ENCODE measurements at places on chromosomes 7 and 10.

- DNase-seq, result no peak
Measured at GRCh38 chr7:116495736-116496135, 3.8 kb upstream of the CAV2 start.

GRCh38 chr7:43653891-43654504, 71.1 kb downstream of the STK17A start:
- no peak for DNase-seq

GRCh38 chr7:106460792-106461254, 176.0 kb upstream of the NAMPT start:
- no peak for DNase-seq

DNA sequence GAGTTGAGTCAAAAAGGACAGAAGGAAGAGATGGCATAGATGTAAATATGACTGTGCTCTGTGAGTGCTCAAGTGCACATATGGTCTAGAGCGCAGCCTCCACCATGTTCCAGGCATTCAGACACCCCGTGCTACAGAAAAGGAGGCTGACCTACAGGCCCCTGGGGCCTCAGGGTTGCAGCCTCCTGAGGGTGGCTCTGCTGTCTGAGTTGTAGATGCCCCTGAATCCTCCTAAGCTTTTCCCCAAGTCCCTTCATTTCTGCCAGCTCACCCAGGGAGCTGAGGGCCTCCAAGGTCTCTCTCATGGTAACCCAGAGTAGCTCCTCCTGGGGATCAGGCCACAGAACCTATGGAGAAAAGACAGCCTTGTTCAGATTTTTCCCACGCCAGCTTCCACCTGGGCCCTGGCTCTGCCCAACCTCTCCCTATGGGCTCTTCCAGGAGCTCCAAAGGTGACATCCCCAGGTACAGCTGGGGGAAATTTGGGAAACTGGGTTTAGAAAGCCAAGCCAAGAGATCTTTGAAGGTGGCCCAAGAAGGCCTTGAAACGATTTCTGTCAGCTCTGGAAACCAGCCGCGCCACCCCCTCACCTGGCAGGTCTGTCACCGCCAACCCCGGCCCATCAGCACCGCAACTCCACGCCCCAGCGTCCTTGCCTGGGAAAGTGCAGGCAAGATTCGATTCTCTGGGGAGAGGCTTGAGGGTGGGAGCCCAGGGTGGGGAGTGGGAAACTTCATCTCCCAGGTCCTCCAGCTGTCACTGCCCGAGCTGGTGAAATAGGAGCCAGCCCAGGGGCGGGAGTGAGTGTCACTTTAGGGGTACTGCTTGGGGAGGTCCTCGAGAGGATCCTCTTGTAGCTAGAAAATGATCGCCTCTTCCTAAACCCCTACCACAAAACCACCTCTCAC, 2.4 kb downstream of the ZNF467 start:
- peak; percentile 73 for DNase-seq

DNA sequence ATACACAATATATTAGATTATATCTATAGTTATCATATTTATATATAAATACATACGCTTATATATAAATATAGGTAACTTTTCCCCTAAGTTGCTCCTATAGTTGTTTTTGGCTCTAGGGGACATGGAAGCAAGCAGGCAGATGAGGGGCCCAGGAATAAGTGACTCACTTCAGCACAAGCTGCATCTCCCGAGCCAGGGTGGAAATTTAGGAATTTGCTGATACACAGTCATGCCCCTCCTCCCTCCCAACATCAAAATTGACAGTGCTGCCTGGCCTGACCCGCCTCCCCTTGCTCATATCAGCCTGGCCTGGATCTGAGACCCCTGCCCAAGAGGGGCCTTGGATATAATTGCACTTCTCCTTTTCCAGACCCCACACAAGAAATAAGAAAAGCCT, 33.8 kb downstream of the MKI67 start:
- no peak for DNase-seq

DNA sequence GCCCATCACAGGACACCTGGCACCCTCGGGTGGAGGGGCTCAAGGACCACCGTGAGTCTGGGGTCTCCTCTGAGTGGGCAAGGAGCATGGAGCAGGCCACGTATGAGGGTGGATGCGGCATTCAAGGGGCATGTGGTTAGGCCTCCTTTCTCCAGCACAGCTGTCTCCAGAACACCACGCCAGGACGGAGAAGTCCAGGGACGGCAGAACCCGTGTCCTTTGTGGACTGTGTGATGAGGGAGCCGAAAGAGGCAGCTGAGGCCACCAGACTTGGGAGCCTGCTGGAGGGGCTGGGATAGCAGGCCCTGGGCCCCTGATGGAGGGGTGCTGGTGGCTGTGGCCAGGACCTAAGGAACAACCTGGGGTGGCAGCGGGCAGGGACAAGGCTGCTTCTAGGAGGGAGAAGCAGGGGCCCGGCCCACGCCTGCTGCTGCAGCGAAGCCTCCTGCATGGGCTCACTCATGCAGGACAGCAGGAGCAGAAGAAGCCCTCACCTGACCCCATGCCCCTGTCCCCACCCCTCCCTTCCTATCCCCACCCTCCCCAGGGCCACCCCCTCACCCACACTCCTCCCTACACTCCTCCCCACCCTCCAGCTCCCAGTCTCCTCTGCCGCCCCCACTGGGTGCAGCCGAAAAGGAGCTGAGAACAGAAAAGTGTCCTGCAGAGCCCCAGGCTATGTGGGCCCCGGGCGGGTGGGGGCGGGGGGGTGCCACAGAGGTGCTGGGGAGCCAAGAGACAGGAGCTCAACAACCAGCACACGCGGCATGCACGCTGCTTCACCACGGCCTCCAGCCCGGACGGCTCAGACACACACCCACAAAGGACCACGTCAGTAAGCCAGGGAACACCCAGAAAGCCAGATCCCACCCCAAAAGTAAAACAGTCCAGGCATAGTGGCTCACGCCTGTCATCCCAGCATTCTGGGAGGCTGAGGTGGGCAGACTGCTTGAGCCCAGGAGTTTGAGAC, 29.7 kb downstream of the ZFAND2A start:
- peak; percentile 71 for DNase-seq

DNA sequence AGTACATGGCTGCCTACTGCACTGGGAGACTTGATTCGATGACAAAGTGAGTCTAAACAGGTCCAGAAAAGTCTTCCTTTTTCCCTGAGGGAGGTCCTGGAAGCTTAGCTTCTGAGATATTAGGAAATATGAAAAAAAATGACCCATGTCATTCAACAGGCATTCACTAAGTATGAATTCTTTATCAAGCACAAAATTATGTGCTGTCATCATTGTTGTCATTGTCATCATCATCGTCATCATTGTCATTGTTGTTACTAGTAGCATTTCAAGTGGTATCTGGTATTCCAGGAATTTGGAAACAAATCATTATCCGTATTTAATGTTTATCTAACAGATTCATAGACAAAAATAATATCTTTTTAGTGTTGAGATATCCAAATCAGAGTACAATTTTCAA, 49.7 kb upstream of the HECTD2 start:
- DNase-seq, result no peak

DNA sequence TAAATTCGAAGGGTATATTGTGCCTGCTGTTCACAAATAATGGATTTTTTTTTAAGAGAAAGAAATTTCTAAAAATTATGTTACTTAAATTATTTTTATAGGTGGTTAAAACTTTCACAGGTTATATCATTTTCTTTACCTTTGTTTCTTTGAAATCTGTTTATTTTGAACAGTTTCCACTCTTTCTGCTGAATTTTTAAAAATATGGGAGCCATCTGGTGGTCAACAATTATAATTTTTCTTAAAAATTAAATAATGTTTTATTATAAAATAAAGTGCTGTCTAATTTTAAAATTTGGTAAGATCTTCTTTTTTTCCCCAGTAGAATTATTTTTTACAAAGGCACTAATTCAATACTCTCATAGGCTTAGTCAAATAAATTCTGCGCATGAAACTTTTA, 263.9 kb downstream of the ETV1 start:
- DNase-seq, result no peak

GRCh38 chr10:5563991-5564536, 39.3 kb downstream of the CALML3 start:
- peak; percentile 15 for DNase-seq

GRCh38 chr7:142913051-142913450, 20.5 kb downstream of the TRPV5 start:
- no peak for DNase-seq

GRCh38 chr10:86259901-86260562, 106.6 kb downstream of the GRID1 start:
- no peak for DNase-seq

DNA sequence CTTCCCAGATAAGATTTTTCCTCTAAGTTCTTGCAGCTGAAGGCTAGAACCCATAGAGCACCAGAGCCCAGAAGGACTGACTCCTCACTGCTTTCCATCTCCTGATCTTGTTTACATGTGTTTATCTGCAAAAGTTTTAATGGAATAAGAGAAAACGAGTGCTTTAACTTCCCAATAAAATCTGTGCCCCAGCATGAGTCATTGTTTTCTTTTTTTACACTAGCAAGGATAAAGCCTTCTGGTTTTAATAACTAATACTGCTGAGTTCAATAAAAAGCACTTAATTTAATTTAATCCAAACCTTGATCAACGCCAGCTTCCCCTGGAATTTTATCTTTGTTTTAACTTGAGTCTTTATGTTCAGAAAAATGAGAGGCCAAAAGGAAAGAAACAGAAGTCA, 227.6 kb downstream of the HPSE2 start:
- no peak for DNase-seq

GRCh38 chr7:148572067-148572522, 18.5 kb upstream of the C7orf33 start:
- no peak for DNase-seq

GRCh38 chr10:62651341-62651740, 153.2 kb upstream of the ADO start:
- no peak for DNase-seq

- no peak for DNase-seq
Measured at GRCh38 chr10:117348236-117348635, 27.0 kb downstream of the PDZD8 start.

- peak; percentile 87 for DNase-seq
Measured at GRCh38 chr7:74092964-74093471, 9.4 kb downstream of the LIMK1 start.

- DNase-seq, result no peak
Measured at GRCh38 chr7:99601656-99602310, 3.7 kb downstream of the TMEM225B start.

DNA sequence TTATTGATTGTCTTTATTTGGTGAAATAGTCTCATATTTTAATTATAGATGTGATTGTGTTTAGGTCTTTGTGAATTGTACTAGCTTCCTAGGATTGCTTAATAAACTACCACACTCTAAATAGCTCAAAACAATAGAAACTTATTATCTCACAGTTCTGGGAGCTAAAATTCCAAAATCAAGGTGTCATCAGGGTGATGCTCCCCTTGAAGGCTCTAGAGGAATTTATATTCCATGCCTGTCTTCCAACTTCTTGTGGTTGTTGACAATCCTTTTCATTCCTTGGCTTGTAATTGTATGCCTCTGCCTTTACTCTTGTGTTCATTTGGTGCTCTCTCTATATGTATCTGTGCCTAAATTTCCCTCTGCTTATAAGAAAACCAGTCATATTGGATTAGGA, 155.3 kb upstream of the AKR1E2 start:
- no peak for DNase-seq

DNA sequence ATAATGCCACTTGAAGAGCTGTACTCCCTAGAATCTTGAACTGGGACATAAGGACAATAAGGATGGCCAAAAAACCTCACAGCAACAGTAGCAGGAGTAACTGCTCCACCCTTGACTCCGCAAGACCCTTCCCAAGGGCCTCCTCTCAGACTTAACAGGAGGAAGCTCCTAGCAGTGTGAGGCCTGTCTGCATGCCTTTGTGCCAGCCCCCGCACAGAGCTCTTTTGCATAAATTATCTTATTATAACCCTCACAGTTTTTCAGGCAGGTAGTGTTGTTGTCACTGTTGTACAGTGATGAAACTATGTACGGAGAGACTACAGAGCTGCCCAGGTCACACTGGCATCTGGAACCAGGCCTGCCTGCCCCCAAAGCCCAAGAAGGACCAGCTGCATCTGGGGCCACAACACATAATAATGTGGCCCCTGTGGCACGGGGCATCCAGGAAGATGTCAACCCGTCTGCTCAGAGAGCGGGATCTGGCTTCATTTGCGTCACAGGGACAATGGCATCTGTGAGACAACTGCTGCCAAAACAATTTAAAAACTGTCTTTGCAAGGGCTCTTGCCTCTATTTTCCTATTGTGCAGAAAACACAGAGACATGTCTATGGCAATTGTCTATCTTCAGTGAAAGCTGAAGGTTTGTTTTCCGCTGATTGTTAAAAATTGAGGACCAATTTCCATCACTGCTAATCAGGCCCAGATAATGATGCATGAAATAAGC, 249.3 kb upstream of the GRB10 start:
- DNase-seq, result no peak

- DNase-seq, result no peak
Measured at GRCh38 chr7:123846217-123846891, 1.4 kb downstream of the HYAL4 start.

GRCh38 chr10:33476757-33477273, 142.3 kb upstream of the NRP1 start:
- no peak for DNase-seq

- no peak for DNase-seq
Measured at GRCh38 chr10:97882142-97883091, 32.8 kb downstream of the GOLGA7B start.

- no peak for DNase-seq
Measured at GRCh38 chr10:17239345-17240085, 11.5 kb downstream of the VIM start.

DNA sequence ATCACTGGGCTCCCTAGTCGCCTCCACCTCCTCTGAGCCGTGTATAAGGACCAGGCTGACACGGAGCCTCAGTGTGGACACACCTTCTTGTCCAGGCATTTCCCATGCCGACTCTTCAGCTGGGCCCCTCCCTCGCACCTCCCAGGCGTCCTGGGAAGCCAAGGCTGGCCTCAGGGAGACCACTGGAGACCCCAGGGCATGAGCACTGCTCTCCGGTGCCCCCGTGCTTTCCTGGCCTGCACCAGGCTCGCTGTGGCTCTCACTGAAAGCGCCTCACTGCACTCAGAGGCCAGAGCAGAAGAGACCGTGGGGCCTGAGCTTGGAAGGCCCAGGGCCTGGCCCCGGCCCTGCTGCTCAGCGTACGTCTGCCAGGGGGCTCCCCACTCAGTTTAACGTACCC, 31.4 kb downstream of the LRRC27 start:
- no peak for DNase-seq

GRCh38 chr10:81943583-81943982, 68.6 kb downstream of the NRG3 start:
- no peak for DNase-seq

Measured in upper lobe of left lung (tissue), 6 donors.